ENCODE measurements at places on chromosomes 7 and 10.

DNA sequence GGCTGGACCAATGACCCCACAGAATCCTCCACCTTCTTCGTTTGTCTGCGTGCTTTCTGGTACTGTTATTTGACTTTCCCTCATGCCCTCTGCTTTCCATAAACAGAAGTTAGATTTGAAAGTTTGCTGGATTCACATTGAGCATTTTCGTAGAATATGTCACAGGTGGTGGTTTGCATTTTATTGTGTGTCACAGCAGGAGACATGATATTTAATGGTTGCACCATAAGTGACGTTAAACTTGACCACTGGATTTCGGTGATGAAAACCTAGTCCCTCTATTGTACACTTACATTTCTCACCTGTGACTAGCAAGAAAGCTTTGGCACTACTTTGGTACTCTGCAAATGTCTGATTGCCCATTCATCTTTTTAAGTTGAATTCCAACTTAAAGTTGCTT, 15.2 kb upstream of the MKX start:
- no peak for DNase-seq

GRCh38 chr7:144738708-144739314, 97.0 kb downstream of the TPK1 start:
- DNase-seq = no peak

DNA sequence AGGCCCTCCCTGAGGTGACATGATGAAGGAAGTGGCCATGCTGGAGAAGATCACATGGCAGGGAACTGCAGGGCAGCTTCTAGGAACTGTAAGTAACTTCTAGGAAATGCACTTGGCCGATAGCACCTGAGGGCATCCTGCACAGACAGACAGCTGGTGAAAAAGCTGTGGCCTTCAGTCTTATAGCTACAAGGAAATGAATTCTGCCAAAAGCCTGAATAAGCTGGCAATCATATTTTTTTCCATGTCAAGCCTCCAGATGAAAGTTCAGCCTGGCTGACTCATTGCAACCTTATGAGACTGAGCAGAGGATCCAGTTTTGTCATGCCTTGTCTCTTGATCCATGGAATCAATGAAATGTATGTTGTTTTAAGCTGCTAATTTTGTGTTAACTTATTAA, 91.1 kb upstream of the CACNA2D1 start:
- DNase-seq = peak; percentile 17

GRCh38 chr10:44981172-44982113, 2.8 kb upstream of the DEPP1 start:
- DNase-seq = peak; percentile 59

- no peak for DNase-seq
Observed at GRCh38 chr7:1936531-1937251, 266.6 kb downstream of the ELFN1 start.
